ENCODE measurements at places on chromosomes 6 and 20. TPM values are rescaled to one million over a fixed set of nuclear protein-coding genes. Genes with fewer than 3 reads are reported as not detected.

ATP5F1E gene
- total RNA-seq: 41.6 TPM

DNA sequence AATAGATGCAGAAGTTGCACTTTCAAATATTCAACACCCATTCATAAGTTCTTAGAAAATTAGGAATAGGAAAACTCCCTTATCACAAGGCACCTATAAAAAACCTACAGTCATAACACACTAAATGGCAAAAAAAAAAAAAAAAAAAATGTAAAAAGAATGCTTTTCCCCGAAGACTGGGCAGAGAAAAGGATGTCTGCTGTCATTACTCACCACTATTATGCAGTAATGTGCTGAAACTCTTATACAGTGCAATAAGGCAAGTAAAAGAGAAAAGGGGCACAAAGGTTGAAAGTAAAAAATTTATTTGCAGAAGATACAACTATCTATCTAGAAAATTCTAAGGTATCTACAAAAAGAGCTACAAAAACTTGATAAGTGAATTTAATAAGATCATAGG, 607.8 kb upstream of the ARID1B start:
- peak; percentile 58 for DNase-seq

DNA sequence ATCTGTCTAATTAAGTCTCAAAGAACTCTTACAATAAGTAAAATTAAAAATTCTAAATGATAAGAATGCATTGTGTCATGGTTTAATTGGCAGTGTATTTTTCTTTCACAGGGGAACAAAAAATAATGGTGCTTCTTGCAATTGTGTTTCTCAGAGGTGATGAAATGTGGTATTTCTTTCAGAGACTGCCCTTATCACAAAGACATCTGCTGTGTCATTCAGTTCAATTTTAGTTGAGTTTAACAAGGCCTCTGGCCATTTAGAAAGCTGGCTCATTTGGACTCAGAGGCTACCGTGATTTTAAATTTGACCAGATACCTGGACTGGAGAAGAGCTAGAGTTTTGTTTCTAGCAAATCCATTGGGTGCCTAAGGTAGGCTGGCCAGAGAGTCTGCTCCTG, 23.6 kb upstream of the ZNF831 start:
- DNase-seq: no peak

GRCh38 chr6:94270091-94270948, 851.0 kb upstream of the EPHA7 start:
- no peak for DNase-seq

CLDN20 gene
- total RNA-seq: not detected

GRCh38 chr6:35079311-35080000, 61.7 kb downstream of the TCP11 start:
- no peak for DNase-seq

GRCh38 chr6:121335087-121336008, 1.1 kb upstream of the TBC1D32 start:
- DNase-seq: no peak

GRCh38 chr6:169932491-169932890, 181.1 kb downstream of the ERMARD start:
- DNase-seq: no peak

HSP90AB1 gene
- total RNA-seq: 430 TPM

TTK gene
- 2.2 TPM for total RNA-seq

DNA sequence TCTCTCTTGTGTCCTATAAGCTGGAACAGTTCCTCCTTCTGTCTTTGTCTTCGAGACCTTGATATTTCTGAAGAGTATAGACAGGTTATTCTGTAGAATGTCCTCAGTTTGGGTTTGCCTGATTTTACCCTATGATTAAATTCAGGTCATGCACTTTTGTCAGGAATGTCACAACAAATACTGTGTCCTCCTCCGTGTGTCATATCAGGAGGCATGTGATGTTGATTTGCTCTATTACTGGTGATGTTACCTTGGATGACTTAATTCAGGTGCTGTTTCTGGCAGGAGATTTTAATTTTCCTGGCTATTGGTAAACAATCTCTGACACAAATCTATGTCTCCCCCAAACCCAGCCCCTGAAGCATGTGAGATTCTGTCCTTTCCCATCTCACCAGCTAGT, 33.3 kb upstream of the CHMP4B start:
- no peak for DNase-seq

Data from lung microvascular endothelial cell (primary cell).